PC-3 (cell line): ENCODE measurements at places on chromosomes 11 and 22.
A peak's percentile ranks its signal among the peaks of the same experiment; 100 is the strongest.

- H3K4me1 ChIP-seq, result no peaks in the 10 kb centered on the region
- no peak overlapping the region for H3K4me3 ChIP-seq
- DNase-seq, result no peak
- peaks cover 6% of the 10 kb centered on the region; the same call in 1 of the 2 replicates for H3K36me3 ChIP-seq
Observed at GRCh38 chr22:25360411-25360810, 141.0 kb downstream of the CRYBB2 start.

GRCh38 chr11:29679996-29680395 lies 336.8 kb downstream of the KCNA4 start:
- no peaks in the 10 kb centered on the region for H3K27me3 ChIP-seq
- no peak overlapping the region for H3K4me3 ChIP-seq
- H3K27ac ChIP-seq, result no peak overlapping the region
- DNase-seq, result no peak
- H3K36me3 ChIP-seq, result no peaks in the 10 kb centered on the region

- no peaks in the 10 kb centered on the region for H3K27me3 ChIP-seq
- H3K27ac ChIP-seq, result no peak overlapping the region
- no peak for DNase-seq
- peaks cover 34% of the 10 kb centered on the region for H3K4me1 ChIP-seq
- 0 out of 2 replicates have a peak, but pooled peaks cover 3% of the 10 kb centered on the region for H3K36me3 ChIP-seq
Observed at GRCh38 chr22:45930324-45930723, 46.6 kb downstream of the WNT7B start.

DNA sequence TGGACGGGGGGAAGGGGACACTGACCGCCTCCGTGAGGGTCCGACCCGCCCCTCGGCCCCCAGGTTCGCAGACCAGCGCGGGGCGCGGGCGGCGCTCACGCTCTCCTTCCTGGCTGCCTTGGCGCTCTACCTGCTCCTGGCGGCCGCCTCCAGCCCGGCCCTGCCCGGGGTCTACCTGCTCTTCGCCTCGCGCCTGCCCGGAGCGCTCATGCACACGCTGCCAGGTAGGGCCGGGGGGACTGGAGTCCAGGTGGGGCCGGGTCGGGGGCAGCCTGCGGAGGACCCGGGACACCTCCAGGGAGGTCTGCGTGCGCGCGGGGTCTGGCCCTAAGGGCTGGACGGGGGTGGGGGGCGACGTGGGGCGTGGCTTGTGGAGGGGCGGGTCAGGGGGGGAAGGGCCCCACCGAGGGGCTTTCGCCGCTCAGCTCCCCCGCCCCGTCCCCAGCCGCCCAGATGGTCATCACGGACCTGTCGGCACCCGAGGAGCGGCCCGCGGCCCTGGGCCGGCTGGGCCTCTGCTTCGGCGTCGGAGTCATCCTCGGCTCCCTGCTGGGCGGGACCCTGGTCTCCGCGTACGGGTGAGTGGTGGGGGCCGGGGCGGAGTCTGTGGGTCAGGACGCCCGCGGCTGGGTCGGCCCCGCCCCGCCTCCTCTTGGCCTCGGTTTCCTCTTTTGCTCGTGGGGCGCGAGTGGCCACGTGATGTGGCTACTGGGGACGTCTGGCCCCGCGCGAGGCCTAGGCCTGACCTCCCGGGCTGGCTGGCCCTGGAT lies 19.9 kb downstream of the PHLDA2 start:
- H3K27ac ChIP-seq, result no peak overlapping the region
- no peaks in the 10 kb centered on the region for H3K36me3 ChIP-seq
- H3K4me1 ChIP-seq, result peaks cover 32% of the 10 kb centered on the region
- H3K27me3 ChIP-seq, result no peaks in the 10 kb centered on the region
- DNase-seq, result no peak
- H3K4me3 ChIP-seq, result no peak overlapping the region

DNA sequence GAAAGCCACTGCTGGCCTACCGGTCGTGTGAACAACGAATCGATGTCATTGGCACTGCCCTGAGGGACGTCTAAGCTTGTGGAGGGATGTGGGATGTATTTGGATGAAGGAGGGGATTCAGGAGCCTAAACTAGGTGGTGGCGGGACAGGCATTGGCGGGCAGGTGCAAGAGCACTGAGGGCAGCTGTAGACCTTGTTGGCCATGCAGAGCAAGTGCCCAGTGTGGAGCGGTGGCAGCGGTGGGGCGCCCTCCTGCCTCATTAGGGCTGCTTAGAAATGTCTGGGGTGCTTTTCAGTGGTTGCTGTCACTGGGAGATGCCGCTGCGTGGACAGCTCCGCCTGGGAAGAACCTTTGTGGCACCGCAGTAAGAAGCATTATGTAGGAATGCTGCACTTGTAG lies 220.2 kb downstream of the TBC1D22A start:
- peaks cover 16% of the 10 kb centered on the region for H3K4me1 ChIP-seq

GRCh38 chr11:26418386-26418912 lies 86.5 kb downstream of the ANO3 start:
- no peaks in the 10 kb centered on the region for H3K36me3 ChIP-seq
- no peak overlapping the region for H3K27ac ChIP-seq
- no peaks in the 10 kb centered on the region for H3K27me3 ChIP-seq
- H3K4me1 ChIP-seq, result no peaks in the 10 kb centered on the region
- H3K4me3 ChIP-seq, result no peak overlapping the region

- H3K27me3 ChIP-seq, result no peaks in the 10 kb centered on the region
- DNase-seq, result no peak
- no peak overlapping the region for H3K4me3 ChIP-seq
Observed at GRCh38 chr11:61123775-61124571, 21.7 kb downstream of the CD5 start.

GRCh38 chr11:19105011-19105410 lies 12.0 kb upstream of the ZDHHC13 start:
- H3K36me3 ChIP-seq, result no peaks in the 10 kb centered on the region
- peaks cover 26% of the 10 kb centered on the region for H3K4me1 ChIP-seq
- no peak overlapping the region for H3K27ac ChIP-seq
- no peak overlapping the region for H3K4me3 ChIP-seq
- DNase-seq, result no peak
- H3K27me3 ChIP-seq, result no peaks in the 10 kb centered on the region

GRCh38 chr22:19213442-19214077 lies 35.0 kb upstream of the SLC25A1 start:
- no peak for DNase-seq
- no peaks in the 10 kb centered on the region for H3K36me3 ChIP-seq
- H3K4me3 ChIP-seq, result no peak overlapping the region
- H3K27ac ChIP-seq, result no peak overlapping the region
- H3K27me3 ChIP-seq, result no peaks in the 10 kb centered on the region

- peaks cover 4% of the 10 kb centered on the region; the same call in 1 of the 2 replicates for H3K4me1 ChIP-seq
- no peaks in the 10 kb centered on the region for H3K27me3 ChIP-seq
- H3K27ac ChIP-seq, result no peak overlapping the region
- DNase-seq, result no peak
- H3K4me3 ChIP-seq, result no peak overlapping the region
Observed at GRCh38 chr11:104146421-104146820, 17.5 kb downstream of the PDGFD start.

DNA sequence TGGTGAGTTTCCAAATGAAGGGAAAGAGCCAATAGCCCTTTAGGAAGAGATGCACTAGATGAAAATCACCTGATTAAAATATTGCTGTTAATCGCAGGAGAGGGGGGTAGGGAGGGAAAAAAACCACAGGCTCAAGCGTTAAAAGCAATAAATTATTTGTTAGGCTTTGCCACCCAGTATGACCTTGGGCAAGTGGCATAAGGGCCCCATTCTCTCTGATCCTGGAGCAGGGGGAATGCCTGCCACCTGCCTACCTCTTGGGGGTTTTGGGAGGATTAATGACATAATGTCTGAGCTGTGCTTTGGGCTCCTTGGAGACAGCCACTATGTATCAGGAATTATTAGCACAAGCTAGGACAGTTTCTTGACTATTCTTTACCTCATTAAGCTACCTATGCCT lies 80.0 kb downstream of the ZNRF3 start:
- H3K4me3 ChIP-seq, result no peak overlapping the region
- no peaks in the 10 kb centered on the region for H3K27me3 ChIP-seq
- H3K27ac ChIP-seq, result no peak overlapping the region
- no peak for DNase-seq
- H3K4me1 ChIP-seq, result no peaks in the 10 kb centered on the region

- H3K36me3 ChIP-seq, result no peaks in the 10 kb centered on the region
- H3K27ac ChIP-seq, result no peak overlapping the region
- DNase-seq, result no peak
- H3K4me3 ChIP-seq, result no peak overlapping the region
- no peaks in the 10 kb centered on the region for H3K27me3 ChIP-seq
Observed at GRCh38 chr22:32618441-32619140, 144.0 kb downstream of the FBXO7 start.

- no peak overlapping the region for H3K27ac ChIP-seq
- H3K36me3 ChIP-seq, result no peaks in the 10 kb centered on the region; the same call in 1 of the 2 replicates
- H3K4me3 ChIP-seq, result no peak overlapping the region
- no peak for DNase-seq
Observed at GRCh38 chr22:42202669-42203068, 67.8 kb downstream of the TCF20 start.

- DNase-seq, result no peak
- no peak overlapping the region for H3K4me3 ChIP-seq
- H3K4me1 ChIP-seq, result no peaks in the 10 kb centered on the region
Observed at GRCh38 chr22:49269928-49270327, 557.7 kb downstream of the BRD1 start.

DNA sequence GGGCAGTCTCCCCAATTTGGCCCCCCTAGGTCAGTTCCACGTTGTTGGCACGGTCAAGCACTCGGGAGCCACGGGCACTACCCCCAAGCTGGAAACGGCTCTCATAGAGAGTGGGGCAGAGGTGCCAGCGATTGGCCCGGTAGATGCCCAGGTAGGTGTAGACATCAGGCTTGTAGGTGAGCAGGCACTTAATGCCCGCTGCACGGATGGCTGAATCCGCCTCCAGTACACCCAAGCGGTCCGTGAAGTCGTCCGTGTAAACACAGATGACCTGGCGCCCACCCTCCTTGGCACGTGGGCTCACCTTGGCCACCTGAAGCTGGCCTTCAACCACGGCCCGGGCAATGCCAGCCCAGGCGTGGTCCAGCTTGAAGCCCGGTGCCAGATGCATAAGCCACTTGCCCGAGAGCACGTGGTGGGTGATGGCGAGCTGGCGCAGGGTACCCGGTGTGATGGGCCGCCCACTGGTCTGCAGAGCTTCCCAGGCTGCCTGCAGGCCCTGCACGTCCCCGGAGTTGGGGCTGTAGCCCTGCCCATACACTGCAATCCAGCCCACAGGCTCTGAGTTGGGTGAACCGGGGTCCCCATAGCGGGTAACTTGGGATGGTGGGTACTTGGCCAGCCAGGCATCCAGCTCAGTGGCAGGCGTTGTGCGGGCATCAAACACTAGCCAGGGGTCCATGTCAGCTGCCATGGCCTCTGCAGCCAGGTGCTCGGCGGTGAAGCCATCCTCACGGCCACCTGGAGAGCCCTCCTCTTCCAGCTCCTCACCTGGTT lies 1.2 kb downstream of the C11orf68 start:
- no peaks in the 10 kb centered on the region for H3K27me3 ChIP-seq
- DNase-seq, result peak; percentile 36
- peaks cover 9% of the 10 kb centered on the region; the same call in 1 of the 2 replicates for H3K36me3 ChIP-seq
- H3K4me1 ChIP-seq, result peaks cover 60% of the 10 kb centered on the region

DNA sequence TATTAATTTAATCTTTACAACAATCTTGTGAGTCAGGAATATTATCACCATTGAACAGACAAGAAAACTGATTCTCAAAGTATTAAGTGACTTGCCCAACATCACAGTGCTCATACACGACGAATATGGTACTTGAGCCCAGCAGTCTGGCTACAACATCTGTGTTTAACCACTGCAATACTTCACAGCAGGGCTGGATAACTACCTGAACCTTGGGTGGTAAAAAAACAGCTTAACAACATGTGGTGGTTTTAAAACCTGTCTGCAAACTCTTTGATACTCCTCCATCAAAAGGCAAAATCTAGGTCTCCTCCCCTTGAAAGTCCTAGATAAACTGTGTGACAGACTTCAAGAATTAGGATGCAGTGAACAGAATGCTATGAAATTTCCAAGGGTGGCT lies 424.6 kb upstream of the CADM1 start:
- no peak for DNase-seq
- no peak overlapping the region for H3K4me3 ChIP-seq
- H3K27ac ChIP-seq, result no peak overlapping the region
- H3K4me1 ChIP-seq, result no peaks in the 10 kb centered on the region

DNA sequence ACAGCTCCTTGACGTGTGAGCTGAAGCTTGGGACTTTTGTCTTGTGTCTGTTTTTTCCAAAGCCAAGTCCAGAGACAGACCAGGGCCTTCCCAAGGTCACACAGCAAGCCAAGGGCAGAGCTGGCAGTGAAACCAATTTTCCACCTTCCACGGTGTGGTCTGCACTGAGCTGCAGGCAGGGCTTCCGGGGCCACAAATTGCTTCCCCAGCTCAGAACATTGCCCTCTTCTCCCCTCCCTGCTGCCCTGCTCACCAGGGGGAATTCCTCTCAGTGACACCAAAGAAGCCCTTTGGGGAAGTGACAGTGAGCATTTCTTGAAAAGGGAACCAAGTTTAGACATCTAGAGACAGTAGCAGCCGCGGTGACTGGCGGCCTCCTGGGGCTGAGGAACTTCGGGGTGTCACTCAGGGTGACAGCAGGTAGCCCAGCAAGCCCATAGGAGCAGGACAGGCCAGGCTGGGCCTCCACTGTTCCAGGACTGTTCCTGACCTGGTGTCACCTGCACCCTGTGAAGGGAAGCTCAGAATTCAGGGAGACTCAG lies 9.2 kb downstream of the FXYD2 start:
- H3K27ac ChIP-seq, result no peak overlapping the region
- H3K4me1 ChIP-seq, result peaks cover 14% of the 10 kb centered on the region
- H3K27me3 ChIP-seq, result no peaks in the 10 kb centered on the region
- H3K36me3 ChIP-seq, result no peaks in the 10 kb centered on the region

DNA sequence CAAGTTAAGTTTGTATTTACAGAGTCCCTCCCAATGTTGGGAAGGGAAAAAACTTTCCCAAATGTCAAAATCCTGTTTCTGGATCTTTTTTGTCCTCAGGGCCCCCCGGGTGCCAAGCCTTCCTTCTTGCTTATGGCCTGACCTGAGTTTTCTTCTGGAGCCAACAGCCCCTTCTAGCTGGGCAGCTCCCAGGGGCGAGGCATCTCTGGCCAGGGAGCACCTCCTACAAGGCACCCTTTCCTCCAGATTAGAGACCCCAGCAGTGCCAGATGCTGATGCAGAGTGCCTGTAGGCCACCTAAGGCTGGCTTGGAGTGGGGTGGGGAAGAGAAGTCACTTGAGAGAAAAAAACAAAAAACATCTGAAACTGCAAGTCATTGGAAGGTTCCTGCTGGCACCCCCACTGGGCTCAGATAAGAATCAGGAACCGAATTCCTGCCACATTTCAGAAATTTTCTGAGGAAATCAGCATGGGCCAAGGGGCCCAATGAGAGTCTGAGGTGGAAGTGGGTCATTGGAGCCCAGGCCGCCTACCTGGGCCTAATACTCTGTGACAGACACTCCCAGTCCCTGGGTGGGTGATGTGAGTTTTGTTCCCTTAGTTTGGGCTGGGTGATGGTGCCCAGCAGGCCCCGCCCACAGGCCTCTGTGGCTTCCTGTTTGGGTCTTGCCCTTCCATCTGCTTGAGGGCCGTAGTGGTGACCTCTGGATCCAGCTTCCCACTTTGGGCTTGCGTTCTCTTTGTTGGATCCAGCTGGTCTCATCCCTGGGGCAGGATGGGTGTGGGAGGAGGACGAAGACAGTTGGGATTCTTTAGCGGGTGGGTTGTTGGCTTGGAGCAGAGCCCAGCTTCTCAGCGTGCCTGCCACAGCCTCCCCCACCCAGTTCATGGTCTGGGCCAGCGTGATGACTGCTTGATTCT lies 40.6 kb downstream of the PARVA start:
- H3K27ac ChIP-seq, result no peak overlapping the region
- H3K4me3 ChIP-seq, result no peak overlapping the region
- DNase-seq, result no peak
- H3K36me3 ChIP-seq, result no peaks in the 10 kb centered on the region
- no peaks in the 10 kb centered on the region for H3K27me3 ChIP-seq

GRCh38 chr11:114243461-114244372 lies 52.5 kb upstream of the NNMT start:
- H3K4me3 ChIP-seq, result no peak overlapping the region
- H3K27ac ChIP-seq, result no peak overlapping the region
- peaks cover 93% of the 10 kb centered on the region for H3K27me3 ChIP-seq
- no peak for DNase-seq
- H3K4me1 ChIP-seq, result no peaks in the 10 kb centered on the region
